Panc1 (cell line): ENCODE measurements at places on chromosomes 12 and 14. TPM values are rescaled to one million over a fixed set of nuclear protein-coding genes. Genes with fewer than 3 reads are reported as not detected.

GRCh38 chr12:53225635-53226424 is 6.2 kb downstream of the RARG start:
- DNase-seq: no peak

GRCh38 chr12:117530796-117531195 is 169.4 kb upstream of the NOS1 start:
- DNase-seq: no peak

DNA sequence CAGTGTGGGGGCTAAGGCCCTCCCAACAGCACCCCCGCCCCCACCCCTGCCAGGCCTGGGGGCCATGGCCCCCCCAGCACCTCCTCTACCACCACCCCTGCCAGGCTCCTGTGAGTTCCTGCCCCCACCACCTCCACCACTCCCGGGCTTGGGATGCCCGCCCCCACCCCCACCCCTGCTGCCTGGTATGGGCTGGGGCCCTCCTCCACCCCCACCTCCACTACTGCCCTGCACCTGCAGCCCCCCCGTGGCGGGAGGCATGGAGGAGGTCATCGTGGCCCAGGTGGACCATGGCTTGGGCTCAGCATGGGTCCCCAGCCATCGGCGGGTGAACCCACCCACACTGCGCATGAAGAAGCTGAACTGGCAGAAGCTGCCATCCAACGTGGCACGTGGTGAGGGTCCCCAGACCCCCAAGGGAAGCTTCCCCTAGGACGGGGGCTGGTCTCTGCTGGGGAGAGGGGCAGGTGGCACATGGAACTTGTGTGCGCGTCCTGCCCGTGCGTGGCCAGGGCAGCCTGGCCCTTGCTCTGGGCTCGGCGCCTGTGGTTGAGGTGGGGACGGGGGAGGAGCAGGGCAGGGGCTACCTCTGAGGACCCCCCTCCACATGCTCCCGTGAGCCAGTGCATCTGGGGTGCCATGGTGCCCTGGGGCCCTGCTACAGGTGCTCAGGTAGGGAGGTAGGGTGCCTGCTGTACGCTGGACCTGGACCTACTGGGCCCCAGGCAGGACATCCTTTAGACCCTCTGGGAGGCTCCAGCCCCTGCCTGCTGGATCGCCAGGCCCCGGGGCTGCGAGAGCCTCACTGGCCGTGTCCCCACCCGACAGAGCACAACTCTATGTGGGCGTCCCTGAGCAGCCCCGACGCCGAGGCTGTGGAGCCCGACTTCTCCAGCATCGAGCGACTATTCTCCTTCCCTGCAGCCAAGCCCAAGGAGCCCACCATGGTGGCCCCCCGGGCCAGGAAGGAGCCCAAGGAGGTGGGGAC is 16.1 kb upstream of the ADSS1 start:
- no peak for DNase-seq

The ISCA2 gene
- total RNA-seq: 26.1 TPM

The ALX1 gene
- 0.23 TPM for total RNA-seq
